CD4-positive, alpha-beta T cell treated with Interferon gamma for 1 hour (primary cell): ENCODE measurements at places on chromosomes 5 and 9.

DNA sequence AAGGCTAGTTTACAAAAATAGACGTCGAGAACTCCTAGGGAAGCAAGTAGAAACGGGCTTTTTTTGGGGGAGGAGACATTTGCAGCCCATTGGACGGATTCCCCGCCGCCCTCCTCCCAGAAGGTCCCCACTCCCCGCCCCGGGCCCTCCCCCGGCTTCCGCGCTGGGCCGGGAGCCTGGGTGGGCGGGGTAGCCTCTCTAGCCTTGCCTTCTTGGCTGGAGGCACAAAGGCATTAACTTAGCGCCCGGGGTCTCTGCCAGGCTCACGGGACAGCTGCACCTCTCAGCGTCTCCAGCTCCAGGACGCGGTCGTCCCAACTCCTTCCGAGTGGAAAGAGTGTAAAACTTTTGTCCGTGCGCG, at the start of gene DMRTA1:
Gene DMRTA1 (plus strand): TSS at position 236 of the 361 bp plus-strand sequence. CDS start 242 bp downstream, outside the sequence.
- no peak for DNase-seq

DNA sequence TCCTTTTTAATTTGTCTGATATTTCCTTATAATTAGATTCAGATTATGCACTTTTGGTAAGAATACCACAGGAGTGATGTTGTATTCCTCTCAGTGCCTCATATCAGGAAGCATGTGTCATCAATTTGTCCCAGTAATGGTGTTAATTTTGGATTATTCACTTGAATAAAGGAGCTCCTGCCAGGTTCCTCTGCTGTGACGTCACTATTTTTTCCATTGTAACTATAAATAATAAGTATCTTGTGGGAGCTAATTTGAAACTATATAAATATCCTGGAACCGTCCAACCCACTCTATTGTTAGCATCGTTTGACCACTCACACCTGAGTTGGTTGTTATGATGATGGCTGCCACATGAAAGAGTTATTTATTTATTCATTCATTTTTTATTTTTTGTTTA, 107.9 kb downstream of the INVS start:
- DNase-seq: no peak

DNA sequence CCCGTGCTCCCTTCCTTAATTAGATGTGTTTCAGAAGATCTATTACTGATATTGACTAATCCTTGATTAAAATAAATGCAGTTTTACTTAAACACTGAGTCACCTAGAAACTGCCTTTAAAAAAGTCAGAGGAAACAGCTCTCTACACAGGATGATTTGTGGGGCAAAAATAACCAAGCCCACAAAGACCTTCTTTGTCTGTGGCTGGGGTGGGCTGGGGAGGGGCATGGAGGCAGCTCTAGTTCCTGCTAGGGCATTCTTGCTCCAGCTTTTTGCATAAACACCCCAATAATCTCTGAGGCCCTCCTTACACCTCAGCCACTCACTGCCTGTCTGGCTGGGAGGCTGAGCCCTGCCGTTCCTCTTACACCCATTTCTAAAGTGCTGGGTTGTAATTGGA, 227.6 kb upstream of the DAP start:
- no peak for DNase-seq

- DNase-seq: no peak
These were observed 60.6 kb upstream of the ZFR start for GRCh38 chr5:32504989-32505596.

DNA sequence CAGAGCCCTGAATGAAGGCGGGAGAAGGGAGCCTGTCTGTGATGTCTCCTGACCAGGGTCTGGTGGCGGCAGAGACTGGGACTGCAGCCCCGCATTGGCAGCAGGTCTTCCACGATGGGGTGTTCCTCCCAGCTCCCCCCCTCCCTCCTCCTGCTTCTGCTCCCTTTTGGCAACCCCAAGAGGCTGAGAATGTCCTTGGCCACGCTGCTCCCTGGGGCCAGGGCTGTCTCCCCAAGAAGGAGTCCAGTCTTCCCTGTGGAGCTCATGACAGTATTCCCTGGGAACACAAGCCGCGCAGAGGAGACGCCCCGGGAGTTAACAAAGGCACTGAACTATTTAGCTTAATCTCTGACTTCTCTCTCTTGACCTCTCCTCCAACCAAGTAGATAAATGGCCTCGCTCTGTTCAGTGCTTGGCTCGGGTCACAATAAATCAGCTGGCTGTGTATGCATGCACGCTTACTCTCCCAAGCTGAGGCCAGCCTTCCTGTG, 84.0 kb upstream of the NEURL1B start:
- DNase-seq: no peak

DNA sequence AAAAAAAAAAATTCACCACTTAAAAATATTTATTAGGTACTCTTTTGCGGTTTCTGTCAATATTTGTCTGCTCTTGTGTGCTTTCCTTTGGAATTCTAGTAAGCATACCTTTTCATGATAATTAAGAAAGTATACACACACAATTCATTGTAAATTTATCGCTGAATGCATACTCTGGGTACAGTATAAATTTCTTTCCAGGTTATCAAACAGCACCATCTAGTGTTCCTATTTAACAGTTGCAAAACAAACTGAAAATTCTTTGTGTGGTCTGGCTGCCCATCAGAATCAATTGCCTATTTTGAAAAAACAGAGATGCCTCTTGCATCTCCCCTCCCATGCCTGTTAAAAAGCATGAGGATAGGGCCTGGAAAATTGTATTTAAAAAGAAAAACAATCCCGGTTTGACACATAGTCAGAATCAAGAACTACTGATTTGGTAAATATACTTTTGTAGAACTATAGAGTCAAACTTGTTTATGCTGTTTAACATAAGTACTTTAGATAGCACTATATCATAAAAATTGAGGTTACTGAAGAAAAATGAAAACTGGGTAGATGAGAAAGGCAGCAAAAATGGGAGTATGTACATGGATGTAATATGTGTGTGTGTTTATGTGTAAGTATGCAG, 16.2 kb downstream of the PGGT1B start:
- DNase-seq: no peak

DNA sequence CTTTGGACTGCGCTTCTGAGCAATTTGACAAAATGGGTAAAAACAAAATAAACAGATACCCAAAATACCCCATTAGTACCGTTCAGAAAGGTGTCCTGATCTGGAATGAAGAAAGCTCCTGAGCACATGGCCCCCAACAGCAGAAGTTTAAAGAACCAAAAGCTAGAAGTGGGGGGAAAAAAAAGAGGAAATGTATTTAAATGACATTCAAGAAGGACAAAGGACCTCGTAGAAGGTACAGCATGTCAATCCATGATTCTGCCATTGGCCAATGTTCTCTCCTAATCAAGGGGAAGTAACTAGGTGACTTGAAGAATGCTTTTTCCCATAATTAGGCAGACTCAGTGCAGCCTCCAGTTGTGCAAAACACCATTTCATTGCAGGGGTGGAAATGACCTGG, 78.6 kb downstream of the SERINC5 start:
- no peak for DNase-seq

- no peak for DNase-seq
These were observed 66.7 kb downstream of the TLE1 start for GRCh38 chr9:81622471-81623255.

DNA sequence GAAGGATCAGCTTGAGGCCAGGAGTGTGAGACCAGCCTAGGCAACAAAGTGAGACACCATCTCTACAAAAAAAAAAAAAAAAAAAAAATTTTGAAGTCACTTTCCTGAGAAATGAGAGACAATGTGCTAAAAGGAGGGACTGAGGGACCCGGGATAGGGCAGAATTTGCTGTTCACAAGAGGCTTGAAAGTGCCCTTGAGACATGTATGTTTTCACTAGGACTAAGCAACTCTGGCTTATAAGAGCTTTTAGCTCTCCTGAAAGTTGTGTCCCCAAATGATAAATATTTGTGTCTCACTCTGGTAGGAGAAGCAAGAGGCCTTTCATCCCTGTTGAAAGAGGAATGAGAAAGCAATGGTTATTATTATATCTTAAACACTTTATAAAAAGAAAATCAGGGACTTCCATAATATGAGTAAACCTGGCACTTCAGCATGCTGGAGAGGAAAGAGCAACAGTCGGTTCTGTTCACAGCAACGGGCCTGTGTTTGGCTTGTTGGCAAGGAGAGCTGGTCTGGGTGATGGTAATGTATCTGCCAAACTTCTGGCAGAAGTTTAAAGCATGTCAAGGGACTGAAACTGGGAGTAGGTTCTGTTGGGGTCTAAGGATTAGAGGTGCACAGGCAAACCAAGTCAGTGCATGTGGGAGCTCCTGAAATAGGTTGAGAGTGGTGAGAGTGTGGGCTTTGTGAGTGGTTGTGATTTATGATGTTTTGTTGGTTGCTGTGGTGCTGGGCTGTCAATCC, 32.2 kb downstream of the ENTREP1 start:
- DNase-seq: no peak
